RWPE2 (cell line): ENCODE measurements at places on chromosomes 11 and 22.

GRCh38 chr22:49936018-49936972 is 17.9 kb downstream of the CRELD2 start:
- H3K4me3 ChIP-seq, result peak overlapping the region; percentile 16
- no peaks in the 10 kb centered on the region for H3K36me3 ChIP-seq
- no peak for DNase-seq
- H3K4me1 ChIP-seq, result peaks cover 10% of the 10 kb centered on the region
- no peaks in the 10 kb centered on the region for H3K27me3 ChIP-seq

GRCh38 chr11:134015556-134015955 is 53.3 kb upstream of the JAM3 start:
- no peak for DNase-seq
- H3K36me3 ChIP-seq, result no peaks in the 10 kb centered on the region
- no peak overlapping the region for H3K27ac ChIP-seq
- peaks cover 4% of the 10 kb centered on the region for H3K27me3 ChIP-seq
- H3K4me3 ChIP-seq, result no peak overlapping the region

DNA sequence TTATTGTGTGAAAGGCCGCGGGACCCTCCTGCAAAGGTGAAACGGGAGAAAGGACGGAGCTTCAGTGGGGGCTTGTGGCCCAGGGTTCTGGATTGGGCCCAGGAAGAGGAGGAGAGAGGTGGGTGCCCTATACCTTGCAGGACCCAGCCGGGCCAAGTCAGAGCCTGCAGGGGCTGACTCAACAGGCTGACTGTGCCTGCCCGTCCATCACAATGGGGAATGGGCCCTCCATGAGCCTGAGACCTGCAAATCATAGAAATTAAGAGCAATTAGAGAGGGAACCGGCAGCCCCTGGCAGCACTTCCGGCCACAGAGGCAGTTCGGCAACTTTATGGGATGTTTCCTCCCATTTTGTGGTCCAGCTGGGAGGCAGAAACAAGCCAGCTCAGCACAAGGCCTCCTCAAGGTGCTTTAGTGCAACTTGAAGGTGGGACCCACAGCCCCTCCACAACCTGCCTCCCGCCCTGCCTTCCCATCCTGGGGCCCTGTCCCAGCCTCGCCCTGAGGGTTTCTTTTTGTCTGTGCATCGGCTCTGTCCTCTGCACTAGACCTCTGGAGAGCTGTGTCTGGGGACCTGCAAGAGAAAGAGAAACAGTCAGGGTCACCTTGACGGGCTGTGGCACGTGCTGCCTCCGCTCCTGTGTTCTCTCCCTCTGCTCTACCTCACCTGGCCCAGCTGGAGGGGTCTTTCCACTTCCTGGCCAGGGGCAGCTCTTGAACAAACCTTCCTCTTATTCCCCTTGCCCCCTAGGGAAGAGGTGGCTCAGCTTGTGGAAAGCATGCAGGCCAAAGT is 19.1 kb upstream of the NECTIN1 start:
- no peaks in the 10 kb centered on the region for H3K36me3 ChIP-seq
- no peaks in the 10 kb centered on the region for H3K4me1 ChIP-seq
- H3K27me3 ChIP-seq, result no peaks in the 10 kb centered on the region
- H3K27ac ChIP-seq, result no peak overlapping the region

DNA sequence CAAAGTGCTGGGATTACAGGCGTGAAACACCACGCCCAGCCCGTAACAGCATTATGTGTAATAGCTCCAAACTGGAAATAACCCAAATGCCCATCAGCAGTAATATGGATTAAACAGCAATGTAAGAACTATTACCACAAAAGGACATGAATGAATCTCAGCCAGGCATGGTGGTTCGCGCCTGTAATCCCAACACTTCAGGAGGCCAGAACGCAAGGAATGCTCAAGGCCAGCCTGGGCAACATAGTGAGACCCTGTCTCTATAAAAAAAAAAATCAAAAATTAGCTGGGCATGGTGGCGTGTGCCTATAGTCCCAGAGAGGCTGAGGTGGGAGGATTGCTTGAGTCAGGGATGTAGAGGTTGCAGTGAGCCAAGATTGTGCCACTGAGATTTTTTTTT is 3.1 kb upstream of the DPF2 start:
- H3K27me3 ChIP-seq, result no peaks in the 10 kb centered on the region
- H3K4me3 ChIP-seq, result no peak overlapping the region
- no peaks in the 10 kb centered on the region; the same call in 1 of the 2 replicates for H3K36me3 ChIP-seq
- no peak overlapping the region for H3K27ac ChIP-seq
- peaks cover 4% of the 10 kb centered on the region for H3K4me1 ChIP-seq
- DNase-seq, result no peak

DNA sequence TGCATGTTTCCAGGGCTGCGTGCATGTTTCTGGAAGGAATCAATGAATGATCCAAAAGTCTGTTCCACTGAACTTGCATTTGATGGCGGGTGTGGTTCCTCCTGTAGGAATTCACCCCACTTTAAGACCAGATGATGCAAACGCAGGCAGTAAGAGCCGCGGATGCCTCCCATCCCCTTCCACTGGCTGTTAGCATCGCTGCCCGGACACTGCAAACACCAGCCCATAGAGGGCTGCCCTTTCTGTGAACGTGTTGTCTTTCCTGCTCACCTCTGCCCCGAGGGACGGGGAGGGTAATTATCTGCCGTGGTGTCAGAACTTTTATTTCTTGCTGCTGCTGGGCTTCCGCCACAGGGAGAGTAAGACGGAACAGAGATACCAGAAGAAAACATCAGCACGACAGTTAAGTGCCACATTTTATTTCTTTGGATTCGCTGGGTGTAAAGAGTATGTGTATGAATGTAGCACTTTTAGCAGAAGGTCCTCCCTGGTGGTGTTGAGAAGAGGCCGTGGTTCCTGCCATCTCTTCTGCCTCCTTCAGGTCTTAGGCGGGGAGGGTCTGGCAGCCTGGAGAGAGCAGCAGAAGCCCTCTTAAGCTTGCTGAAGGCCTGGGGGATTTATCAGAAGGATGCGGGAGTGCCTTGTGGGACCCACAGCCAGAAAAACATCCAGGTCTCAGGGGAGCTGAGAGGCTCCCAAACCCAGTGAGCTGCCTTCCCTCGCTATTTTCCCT is 53.2 kb upstream of the NECTIN1 start:
- H3K27me3 ChIP-seq, result no peaks in the 10 kb centered on the region
- no peak for DNase-seq
- no peak overlapping the region for H3K27ac ChIP-seq
- H3K4me1 ChIP-seq, result no peaks in the 10 kb centered on the region
- H3K4me3 ChIP-seq, result no peak overlapping the region

GRCh38 chr11:24697522-24698111 is 200.8 kb downstream of the LUZP2 start:
- no peak for DNase-seq
- no peaks in the 10 kb centered on the region for H3K27me3 ChIP-seq
- H3K4me1 ChIP-seq, result no peaks in the 10 kb centered on the region
- peak overlapping the region; percentile 13 for H3K27ac ChIP-seq
- H3K4me3 ChIP-seq, result no peak overlapping the region
